Esophagus muscularis mucosa (tissue), 4 donors: ENCODE measurements at places on chromosomes 2 and 18. TPM values are rescaled to one million over a fixed set of nuclear protein-coding genes. Genes with fewer than 3 reads are reported as not detected.
A peak's percentile ranks its signal among the peaks of the same experiment; 100 is the strongest.

GRCh38 chr2:135762022-135762421 is 20.4 kb downstream of the UBXN4 start:
- no peak for DNase-seq

- no peak for DNase-seq
These were observed 23.8 kb upstream of the TXNDC2 start for GRCh38 chr18:9861933-9862332.

- no peak for DNase-seq
These were observed 31.0 kb upstream of the TNFRSF11A start for GRCh38 chr18:62294073-62294472.

DNA sequence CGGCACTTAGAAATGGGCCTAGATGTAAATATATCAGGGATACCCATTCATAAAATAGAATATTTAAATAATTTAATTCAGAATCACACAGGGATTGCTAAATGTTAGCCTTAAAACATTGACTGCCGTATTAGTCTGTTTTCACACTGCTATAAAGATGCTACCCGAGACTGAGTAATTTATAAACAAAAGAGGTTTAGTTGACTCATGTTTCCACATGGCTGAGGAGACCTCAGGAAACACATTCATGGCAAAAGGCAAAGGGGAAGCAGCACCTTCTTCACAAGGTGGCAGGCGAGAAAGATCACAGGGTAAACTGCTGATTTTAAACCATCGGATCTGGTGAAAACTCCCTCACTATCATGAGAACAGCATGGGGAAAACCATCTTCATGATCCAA is 223.6 kb upstream of the GULP1 start:
- DNase-seq = no peak

DNA sequence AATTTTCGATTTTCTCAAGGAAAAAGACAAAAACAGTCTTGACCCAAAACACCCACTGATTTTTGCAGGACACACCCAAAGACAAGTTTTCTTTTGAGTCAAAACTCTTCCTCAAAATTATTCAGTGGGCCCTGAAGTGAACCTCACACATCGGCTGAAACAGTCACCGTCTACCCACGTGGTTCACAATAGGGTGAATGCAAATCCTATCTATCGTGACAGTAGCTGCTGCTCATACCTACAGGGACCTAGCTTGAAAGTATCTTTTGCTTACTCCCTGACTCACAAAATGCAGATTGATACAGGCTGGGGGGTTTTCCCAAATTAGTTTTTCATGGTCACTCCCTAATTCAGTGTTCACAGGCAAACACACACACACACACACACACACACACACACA is 10.7 kb upstream of the CD226 start:
- peak; percentile 8 for DNase-seq

DNA sequence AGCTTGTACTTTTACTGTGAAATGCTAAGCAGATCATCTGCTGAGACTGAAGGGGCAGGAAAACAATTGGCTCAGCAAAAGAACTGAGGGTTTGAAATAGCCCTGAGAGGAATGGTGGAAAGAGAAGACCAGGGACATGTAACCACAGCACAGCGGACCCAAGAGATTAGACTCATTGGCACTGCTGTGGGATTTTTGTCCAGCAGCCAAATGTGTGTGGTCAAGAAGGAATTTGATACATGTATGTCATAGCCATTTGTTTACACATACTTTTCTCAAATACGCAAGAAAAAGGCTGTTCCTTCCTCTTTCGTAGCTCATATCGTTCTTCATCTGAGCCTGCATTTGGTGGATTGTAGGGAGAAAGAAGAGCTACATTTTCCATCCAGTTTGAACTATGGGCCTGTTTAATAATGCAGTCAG is 73.8 kb downstream of the TRABD2A start:
- DNase-seq = no peak

DNA sequence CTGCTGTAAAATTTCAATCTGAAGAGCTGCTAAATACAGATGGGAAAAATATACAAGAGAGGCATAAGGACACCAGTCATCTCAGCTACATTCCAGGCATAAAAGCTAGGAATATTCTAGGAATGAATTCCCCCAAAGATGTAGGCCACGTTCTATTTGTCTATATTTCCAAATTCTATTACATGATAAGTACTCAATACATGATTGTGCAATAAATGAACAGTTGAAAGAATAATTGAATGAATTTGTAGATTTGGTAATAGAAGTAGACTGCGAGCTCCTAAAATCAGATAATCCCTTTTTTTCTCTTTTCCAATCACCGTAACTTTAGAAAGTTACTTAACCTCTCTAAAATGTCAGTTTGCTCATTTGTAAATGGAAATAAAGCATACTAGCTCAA is 48.5 kb upstream of the KCNH7 start:
- DNase-seq = no peak

DNA sequence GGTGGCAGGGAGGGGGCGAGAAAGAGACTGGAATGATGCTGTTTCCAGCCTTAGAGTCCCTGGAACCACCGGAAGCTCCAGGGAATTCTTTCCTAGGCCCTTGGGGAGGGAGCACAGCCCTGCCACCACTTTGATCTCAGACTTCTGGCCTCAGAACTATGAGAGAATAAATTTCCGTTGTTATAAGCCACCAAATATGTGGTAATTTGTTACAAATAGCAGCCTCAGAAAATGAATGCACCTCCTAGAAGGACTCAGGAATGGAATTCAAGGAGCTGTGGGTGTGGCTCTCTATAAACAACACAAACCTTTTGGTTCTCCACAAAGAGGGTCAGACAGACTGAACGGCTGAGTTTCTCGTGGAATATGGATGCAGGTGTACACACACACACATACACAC is 144.5 kb downstream of the ACKR3 start:
- DNase-seq = no peak

FAM124B gene
- total RNA-seq = 2.5 TPM
